ENCODE measurements at places on chromosomes 13 and 19.

DNA sequence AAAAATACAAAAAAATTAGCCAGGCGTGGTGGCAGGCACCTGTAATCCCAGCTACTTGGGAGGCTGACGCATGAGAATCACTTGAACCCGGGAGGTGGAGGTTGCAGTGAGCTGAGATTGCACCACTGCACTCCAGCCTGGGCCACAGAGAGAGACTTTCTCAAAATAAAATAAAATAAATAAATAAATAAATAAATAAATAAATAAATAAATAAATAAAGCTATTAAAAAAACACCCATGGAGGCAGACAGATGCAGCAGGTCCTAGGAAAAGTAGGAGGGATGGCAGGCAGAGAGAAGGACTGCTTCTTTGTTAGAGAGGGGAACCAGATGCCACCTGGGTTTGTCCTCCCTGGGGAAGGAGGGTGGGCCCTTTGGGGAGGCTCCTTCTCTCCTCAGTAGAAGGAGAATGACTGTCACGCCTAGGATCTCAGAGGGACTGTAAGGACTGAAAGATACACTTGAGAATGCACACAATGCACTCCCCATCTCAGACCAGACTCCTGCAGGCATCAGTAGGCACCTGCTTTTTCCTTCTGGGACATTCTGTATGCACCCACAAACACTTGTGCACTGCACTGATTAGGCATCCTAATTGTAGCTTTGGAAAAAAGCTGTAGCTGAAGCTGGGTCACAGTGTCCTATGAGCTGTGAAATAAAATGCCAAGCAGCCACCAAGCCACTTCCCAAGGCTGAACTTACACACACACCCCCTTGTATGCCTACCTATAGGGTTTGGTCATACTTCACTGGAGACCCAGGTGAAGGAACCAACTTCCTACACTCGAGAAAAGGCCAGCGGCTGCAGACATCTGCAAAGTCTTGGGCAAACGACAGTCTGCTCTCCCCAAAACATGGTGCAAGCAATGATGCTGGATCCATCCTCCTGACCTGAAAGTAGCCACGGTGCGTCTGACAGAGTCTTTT, 18.9 kb upstream of the SLC35E1 start:
- DNase-seq: no peak

DNA sequence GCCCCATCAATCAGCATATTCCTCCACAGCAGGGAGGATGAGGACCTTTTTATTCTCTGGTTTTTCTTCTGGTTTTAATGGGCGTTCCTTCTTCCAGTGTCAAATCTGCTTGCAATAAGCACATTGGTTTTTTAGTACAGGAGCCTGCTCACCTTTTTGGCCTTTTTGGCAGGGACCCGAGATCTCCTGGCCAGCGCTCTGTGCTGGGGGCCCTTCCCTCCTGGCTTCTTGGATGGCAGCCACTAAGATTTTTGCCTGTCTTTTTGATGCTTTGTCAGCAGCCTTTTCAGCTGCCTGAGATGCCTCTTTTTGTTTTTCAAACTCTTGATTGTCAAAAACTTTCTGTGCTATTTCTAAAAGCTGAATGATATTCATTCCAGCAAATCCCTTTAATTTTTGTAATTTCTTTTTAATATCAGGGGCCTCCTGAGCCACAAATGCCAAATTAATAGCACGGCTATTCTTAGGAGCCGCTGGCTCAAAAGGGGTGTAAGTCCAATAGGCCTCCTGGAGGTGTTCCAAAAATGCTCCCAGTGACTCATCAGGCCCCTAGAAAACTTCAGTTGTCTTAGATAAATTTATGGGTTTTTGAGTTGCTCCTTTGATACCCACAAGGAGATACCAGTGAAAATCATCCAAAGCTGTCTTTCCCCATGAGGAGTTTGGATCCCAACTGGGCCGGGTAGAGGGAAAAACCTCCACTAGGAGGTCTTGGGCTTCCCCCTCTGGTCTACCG, 73.0 kb downstream of the ZNF100 start:
- peak; percentile 12 for DNase-seq

GRCh38 chr19:7690779-7691258, 10.2 kb downstream of the TRAPPC5 start:
- no peak for DNase-seq

- DNase-seq: no peak
Measured at GRCh38 chr13:78341032-78341431, 262.3 kb downstream of the POU4F1 start.

GRCh38 chr19:40688309-40688708, 2.1 kb downstream of the NUMBL start:
- DNase-seq: no peak

- DNase-seq: peak; percentile 46
Measured at GRCh38 chr19:21751384-21751783, 16.0 kb downstream of the ZNF100 start.

- DNase-seq: peak; percentile 33
Measured at GRCh38 chr13:41500511-41500910, 43.2 kb downstream of the RGCC start.
